ENCODE measurements at places on chromosomes 7 and 10.

GRCh38 chr7:130148561-130148960 lies 56.6 kb downstream of the TMEM209 start:
- no peak for DNase-seq

DNA sequence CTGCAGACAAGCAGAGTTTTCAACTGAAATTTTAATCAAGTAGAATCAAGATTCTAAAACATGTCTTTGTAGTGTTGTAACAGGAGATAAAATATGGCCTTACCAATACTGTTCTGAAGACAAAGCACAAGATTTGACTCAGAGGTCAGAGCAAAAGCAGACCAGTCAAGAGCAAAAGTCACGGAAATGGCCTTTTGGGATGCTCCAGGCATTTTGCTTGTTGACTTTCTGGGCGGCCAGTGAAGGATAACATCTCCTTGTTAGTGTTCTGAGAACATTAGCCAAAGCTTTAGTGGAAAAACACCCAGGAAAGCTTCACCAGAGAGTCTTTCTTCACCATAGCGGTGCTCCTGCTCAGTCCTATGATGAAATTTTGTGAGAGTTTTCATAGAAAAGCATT lies 590.6 kb downstream of the ARL4A start:
- DNase-seq: no peak

DNA sequence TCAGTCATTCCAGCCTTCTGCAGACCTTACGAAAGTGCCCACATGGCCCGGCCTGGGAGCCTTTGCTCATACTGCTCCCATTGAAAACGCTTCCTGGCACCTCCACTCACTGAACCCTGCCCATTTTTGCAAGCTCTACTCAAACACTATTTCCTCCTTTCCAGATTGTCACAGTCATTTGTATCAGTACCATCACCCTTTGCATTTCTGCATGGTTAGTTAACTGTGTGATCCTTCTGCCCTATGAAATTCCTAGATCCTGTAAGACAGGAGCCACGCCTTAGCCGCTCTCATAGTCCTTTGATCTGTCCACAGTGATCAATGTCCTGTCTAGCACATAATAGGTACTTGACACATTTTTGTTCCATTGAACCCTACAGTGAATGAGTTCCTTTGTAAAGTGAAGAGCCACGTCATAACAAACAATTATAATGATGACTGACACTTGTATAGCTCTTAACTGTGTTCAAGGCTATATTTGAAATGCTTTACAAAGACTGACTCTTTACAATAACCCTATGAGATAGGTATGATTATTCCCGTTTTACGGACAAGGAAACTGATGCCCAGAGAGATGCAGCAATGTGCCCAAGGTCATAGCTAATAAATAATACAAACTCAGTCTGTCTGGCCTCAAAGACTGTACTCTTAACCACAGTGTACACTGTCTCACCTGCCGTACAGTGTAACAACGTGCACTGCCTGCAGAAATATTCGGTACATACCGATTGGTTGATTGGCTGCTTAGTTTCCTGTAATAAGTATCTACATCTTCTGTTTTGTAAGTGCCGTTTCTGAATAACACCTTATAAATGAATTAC lies 16.6 kb upstream of the ITIH2 start:
- DNase-seq: peak; percentile 5

DNA sequence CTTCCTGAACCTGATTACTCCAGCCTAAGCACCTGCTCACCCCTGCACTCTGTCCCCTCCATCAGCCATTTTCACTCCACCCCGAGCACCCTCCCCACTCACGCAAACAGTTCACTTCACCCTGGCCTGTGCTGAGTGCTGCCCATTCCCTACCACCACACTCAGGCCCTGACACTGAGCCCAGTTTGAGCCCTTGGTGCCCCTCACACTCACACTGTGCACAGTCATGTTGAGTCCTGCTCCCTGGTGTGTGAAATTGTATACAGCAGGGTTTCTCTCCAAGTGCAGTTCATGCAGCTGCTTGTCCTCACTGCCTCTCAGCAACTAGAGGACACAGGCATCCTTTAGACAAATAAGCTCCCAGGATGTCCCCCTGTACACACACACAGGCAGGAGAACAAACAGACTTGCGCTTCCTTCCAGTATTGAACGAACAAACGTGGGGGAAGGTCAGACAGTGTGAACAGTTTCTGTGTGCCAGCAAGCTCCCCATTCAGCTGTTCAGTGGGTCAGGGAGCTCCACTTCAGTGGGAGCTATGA lies 6.8 kb downstream of the MYO1G start:
- peak; percentile 60 for DNase-seq

DNA sequence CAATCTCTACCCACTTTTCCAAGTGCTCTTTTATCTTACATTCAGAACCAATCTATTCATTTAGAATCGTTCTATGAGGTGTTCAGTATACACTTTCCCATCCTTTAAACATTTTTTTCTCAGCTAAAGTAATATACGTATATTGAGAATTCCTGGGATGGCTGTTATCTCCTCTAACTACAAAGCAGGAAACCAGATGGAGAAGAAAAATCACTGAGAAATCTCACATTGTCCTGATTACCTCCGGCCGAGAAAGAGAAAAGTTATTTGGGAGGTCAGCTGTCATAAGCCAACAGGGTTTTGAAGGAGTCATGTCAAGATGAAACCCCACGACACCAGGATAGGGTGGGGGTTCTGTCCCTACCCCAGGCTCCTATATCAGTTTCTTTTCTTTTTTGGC lies 99.2 kb upstream of the KDM7A start:
- DNase-seq: no peak

GRCh38 chr10:112722758-112723157 lies 227.3 kb upstream of the TCF7L2 start:
- DNase-seq: no peak

DNA sequence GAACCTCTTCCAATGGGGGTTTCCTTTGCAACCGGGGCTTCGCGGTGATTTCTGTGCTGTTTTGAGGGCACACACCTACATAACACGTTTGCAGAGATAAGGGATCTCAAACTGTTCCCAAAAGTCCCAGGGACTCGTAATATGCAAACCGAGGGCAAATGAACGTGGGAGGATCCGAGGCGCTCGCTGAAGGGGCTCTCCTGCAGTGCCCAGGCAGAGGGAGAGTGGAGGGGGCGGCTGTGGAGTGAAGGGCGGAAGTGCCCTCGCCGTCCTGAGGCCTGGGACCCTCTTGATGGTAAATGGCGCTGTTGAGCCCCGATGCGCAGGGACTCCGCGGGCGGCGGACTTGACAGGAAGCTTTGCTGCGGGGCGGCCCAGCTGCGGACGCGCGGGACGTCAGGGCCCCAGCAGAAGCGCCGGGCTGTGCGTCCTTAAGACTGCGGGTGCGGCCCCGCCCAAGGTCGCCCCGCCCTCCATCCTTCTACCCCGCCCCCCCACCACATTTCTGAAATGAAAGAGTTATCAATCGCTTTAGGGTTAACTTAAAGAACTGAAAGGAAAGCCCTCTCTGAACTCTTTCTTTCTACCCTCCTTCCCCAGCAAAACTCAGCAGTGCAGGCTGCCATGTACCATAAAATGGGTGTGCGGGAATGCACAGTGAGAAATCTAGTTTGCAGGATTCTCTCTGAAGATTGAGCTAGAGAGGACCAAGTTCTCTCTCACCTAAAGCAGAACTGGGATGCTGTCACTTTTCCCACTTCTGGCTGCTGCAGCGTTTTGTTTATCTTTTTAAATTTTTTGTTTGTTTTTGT lies 151.8 kb upstream of the YAE1 start:
- peak; percentile 86 for DNase-seq

DNA sequence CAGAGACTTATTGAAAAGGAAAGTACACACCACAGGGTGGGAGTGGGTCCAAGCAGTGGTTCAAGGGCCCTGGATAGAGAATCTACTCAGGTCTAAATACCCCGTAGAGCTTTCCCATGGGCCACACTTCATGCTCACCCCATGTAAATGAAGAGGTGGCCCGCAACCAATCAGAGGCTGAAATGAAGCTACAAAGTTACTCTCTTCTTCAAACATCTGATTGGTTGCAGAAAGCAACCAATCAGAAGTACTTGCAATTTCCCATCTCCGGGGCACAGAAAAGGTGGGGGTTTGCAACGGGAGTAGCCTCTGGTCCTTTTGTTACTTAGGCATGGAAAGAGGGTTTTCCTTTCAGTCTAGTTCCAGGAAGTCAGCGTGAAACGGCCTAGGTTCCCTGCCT lies 15.2 kb upstream of the GALNTL5 start:
- no peak for DNase-seq

DNA sequence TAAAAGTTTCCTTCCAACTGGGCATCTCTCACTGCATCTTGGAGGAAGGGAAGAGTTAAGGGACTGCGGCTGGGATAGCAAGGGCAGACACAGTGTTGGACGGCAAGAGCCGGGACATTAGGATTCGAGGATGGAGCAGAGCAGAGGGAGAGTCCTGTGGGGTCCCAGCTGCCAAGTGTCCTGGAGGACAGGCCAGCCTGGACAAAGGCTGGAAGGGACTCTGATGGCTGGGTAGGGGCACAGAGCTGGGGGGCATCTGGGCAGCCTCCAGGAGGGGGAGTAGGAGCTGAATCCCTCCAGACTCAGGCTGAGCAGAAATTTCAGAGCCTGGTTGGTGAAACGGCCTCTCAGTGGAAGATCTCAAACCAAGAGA lies 19.2 kb downstream of the SFTPA1 start:
- no peak for DNase-seq

DNA sequence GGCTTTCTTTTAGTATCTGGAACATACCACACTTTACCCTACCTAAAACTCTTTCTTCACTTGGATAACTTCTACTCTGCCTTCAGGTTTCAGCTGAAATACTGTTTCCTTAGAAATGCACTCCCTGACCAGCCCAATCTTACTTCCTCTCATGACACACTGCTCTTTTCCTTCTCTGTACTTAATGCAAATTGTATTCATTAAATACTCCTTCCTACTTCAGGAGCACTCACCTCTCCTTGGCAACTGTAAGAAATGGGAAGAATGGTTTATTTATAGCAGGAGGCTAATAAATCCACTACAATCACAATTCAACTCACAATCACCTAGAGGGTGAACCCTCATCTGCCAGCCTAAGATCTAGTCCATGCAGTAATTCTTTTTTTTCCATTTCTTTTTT lies 15.2 kb downstream of the ZCWPW1 start:
- no peak for DNase-seq

DNA sequence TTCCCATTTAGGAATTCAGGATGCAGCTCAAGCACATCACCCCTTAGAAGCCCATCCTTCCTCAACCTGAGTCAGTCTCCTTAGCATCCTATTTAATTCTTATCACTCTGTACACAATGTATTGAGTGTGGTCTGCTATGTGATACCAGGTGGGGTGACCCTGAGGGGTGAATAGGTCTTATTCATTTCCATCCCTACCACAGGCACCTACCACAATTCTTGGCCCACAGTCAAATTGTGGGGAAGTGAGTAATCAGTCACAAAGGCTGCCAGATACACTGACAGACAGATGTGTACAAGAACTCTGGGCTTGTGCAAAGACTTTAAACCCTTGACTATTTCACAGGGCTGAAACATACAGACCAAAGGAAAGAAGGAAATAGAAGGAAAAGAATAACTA lies 560.5 kb downstream of the PARD3 start:
- DNase-seq: peak; percentile 6
